Epithelial cell of esophagus (primary cell): ENCODE measurements at places on chromosomes 5 and 9.
A peak's percentile ranks its signal among the peaks of the same experiment; 100 is the strongest.

DNA sequence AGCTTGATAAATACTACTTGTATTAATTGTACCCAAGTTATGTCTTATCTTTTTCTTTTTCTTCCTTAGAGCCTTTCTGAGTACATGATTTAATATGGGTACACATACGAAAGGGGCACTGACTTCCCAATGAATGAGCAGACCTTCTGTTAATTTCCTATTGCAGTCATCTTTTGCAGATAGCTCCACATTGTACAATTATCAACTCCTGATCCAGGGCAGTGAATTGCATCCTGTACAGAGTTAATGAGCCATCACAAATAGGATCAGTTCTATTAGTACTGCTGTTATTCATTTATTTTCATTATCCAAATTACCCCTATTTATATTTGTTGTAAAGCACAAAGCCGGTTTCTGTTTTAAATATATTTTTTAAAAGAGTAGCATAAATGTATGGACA, 105.6 kb downstream of the ADAMTSL1 start:
- no peak for DNase-seq

- DNase-seq = peak; percentile 63
Observed at GRCh38 chr5:35230038-35230611, at the start of gene PRLR. Gene PRLR, minus strand, starts transcription at chr5:35230487. Its CDS starts 140,867 bp downstream, at chr5:35089620.

DNA sequence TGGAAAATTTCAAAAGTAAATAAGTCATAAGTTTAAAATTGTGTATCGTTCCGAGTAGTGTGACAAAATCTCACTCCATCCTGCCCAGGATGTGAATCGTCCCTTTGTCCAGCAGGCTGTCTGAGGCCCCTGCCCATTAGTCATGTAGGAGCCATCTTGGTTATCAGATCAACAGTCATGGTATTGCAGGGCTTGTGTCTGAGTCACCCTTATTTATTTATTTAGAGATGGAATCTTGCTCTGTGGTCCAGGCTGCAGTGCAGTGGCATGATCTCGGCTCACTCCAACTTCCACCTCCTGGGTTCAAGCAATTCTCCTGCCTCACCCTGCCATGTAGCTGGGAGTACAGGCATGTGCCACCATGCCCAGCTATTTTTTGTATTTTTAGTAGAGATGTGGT, 30.2 kb downstream of the ITGA2 start:
- peak; percentile 79 for DNase-seq

DNA sequence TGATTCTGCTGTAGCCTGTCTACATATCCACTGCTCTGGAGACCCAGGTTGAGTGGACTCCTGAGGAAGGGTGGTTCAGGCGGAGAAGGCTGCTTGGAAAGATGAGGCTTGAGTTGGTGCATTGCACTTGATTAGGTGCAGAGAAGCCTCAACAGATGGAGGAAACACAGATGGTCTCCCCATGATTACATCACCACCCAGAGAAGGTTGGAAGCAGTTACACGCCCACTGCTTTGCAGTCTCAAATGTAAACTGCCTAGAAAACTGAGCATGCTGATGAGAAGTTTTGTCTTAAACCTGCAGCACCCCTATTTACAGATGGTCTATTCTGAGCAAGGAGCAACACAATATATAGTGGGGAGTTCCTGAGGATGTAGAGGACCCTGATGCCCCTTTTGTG, 266.6 kb downstream of the PIK3R1 start:
- no peak for DNase-seq

- peak; percentile 69 for DNase-seq
Observed at GRCh38 chr9:100070104-100071041, 28.4 kb downstream of the ERP44 start.

- peak; percentile 95 for DNase-seq
Observed at GRCh38 chr5:107486489-107486888, 184.2 kb downstream of the EFNA5 start.

GRCh38 chr5:149113669-149114068, 27.6 kb upstream of the ABLIM3 start:
- peak; percentile 95 for DNase-seq

DNA sequence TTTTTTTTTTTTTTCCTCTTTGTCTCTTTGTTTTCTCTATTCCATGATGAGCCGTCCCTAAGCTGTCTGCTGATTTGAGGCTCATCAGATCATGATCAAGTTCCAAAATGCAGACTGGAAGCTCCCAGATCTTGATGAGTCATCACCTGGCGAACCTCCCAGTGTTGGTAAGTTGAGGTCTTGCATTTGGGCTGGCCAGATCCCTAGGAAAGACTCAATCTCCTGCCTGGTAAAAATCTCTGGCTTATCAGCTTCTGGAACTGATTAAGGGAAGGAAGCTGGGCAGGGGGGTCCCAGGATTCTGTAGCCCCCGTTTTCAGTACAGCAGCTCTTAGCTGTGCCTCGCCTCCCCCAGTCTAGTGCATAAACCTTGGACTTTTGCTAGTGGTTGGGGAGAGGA, 69.0 kb downstream of the TSPAN17 start:
- DNase-seq = peak; percentile 61

- DNase-seq = no peak
Observed at GRCh38 chr5:136840601-136841000, 475.3 kb upstream of the TRPC7 start.

DNA sequence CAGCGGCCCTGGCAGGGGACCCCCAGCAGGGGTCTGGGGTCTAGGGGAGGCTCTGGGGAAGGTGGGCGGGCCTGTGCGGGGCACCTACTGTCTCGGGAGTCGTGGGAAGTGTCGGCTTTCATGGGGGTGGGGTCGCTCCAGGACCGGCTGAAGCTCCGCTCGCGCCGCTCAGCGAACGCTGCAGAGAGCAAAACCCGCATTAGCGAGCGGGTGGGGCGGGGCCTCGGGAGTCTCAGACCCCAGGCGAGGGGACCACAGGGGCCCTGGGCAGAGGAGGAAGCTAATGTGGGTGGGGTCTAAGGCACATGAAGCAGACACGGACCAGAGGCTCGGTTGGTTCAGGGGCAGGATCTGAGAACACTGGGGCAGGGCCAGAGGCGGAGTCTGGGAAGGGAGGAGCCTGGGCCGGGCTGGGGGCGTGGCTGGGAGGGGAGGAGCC, 5.5 kb downstream of the NSMF start:
- DNase-seq = peak; percentile 79

DNA sequence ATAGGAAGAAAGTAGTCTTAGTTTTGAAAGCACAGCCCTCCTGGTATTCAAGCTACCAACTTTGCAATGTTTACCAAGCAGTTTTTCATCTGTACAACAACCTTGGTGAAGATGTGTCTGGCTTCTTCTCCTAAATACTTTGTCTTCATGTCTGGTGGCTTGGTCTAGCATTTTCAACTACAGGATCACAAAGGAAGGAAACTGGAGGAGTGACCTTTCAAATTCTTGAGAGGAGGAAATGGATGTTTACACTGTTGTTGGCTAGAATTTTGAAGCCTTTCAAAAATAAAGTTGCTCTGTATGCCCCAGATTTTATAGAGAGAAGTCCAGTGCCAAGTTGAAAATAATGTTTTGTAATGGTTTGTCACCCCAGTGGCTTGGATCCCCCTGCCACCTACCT, 16.3 kb downstream of the PAM start:
- no peak for DNase-seq

GRCh38 chr9:93678199-93679019, 102.0 kb downstream of the PHF2 start:
- DNase-seq = no peak

DNA sequence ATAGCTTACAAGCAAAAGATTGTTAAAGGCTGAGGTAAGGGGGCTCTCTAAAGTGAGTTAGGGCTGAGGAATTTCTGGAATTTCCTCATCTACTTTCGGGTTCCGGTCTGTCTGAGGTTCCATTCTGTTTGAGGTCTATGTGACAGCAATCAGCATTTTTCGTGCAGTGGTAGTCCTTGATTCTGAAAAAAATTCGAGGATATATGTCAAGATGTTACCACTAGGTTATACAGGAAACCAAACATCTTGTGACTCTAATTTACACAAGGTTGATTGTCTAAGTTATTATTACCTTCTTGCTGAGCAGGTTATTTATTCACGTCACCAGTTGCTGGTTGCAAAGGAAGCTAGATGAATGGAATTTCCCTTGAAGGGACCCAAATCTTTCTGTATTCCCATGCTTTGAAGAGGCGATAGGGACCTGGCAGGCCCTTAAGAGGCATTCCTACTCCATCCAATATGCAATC, 35.2 kb downstream of the RLN2 start:
- DNase-seq = peak; percentile 49

DNA sequence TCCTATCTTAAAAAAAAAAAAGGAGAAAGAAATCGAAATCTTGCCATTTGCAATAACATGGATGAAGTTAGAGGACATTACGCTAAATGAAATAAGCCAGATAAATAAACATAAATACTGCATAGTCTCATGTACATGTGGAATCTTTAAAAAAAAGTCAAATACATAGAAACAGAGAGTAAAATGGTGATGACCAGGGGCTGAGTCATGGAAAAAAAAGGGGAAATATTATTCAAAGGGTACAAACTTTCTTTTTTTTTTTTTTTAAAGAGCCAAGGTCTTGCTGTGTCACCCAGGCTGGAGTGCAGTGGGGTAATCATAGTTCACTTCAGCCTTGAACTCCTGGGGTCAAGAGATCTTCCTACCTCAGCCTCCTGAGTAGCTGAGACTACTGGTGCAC, 310.1 kb downstream of the ZNF608 start:
- DNase-seq = no peak

DNA sequence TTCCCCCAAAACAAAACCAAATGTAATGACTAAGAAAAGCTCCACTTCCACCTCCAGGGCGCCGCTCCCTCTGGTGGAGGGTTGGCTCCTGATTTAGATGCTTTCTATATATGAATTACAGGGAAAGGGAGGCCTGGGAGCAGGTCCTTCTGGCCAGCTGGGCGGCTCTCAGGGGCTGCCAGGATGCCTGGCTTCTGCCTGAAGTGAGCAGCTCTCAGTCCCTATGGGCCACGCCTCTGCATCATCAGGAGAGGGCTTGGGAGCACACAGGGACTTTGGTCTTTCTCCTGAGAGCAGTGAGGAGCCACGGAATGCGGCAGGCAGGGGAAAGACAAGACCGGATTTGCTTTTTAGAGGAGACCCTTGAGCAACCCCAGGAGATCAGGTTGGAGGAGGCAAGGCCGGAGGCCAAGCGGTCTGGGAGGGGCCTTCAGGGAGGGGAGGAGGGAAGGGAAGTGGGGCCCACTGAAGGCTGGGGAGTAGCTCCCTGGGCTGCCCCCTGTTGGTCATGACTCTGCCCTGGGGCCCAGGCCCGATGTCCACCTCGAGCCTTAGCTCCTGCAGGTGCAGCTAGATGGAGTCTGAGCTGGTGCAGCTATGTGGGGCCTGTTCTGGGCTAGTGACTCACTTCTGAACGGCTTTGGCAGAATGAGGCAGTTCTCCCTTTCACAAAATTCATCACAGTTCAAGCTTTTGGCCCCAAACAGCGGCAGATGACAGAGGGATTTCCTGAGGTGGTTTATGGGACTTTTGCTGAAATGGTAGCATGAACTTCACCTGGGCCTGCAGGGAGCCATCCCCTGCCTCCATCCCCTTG, 11.3 kb upstream of the GRHPR start:
- DNase-seq = no peak

- peak; percentile 65 for DNase-seq
Observed at GRCh38 chr9:13033959-13034693, 245.4 kb downstream of the MPDZ start.

DNA sequence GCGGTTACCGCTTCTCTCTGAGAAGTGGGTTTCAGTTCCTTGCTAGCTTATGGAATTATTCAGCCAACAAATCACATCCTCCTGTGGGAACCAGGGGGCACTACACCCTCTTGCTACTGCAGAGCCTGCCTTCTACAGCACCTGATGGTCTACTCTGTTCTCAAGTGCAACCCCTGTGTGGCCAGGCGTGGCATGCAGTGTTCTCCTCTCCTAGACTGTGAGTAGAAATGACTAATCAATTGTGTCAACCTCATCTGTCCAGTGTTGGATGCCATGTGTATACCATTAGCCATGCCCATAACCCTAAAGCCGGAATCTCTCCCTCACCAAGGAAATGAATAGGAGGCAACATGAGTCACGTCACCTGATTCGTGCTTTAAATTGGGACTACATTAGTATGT, 117.2 kb upstream of the LIFR start:
- peak; percentile 56 for DNase-seq

- DNase-seq = peak; percentile 56
Observed at GRCh38 chr9:5582835-5583195, 46.1 kb upstream of the RIC1 start.

- DNase-seq = no peak
Observed at GRCh38 chr5:122730037-122730436, 44.8 kb upstream of the SNX2 start.

DNA sequence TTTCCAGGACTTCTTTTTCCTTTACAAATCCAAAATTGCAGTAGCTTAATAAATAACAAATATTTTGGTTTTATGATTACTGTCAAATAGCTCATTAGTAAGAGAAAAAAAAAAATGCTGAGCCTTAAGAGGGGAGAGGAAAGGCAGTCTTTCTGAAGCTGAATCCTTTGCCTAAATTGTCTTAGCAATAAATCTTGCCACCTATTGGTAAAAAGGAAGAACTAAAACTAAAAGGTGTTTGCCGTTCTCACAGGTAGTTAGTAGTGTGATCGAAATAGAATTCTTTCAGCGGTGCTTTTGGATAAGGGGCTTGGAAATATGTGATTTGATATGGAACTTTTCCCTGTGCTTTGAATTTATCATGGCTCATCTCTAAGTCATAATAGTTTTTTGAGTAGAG, 31.2 kb downstream of the PIK3R1 start:
- peak; percentile 21 for DNase-seq

DNA sequence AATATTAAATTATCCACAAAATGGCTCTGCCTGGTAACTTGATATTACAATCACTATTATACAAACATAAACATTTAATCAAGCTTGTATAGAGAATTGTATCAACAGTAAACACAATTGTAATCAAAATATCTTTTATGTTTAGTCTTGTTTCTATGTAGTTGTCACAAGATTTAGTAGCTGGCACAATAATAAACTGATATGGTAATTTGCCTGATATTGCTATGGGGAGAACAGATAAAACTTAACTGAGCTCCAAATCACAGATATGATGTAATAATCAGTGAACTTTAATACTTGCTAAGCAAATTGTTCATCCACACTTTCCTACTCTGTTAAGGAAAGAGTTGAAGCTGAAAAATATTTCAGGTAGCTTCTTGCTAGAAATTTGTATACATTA, 189.8 kb downstream of the MPDZ start:
- no peak for DNase-seq

- peak; percentile 68 for DNase-seq
Observed at GRCh38 chr5:31113101-31113500, 80.4 kb upstream of the CDH6 start.

- peak; percentile 96 for DNase-seq
Observed at GRCh38 chr5:103523319-103523718, 39.3 kb downstream of the NUDT12 start.

GRCh38 chr5:124572971-124573370, 173.5 kb downstream of the ZNF608 start:
- no peak for DNase-seq
